ENCODE measurements at places on chromosomes 6 and 20. TPM values are rescaled to one million over a fixed set of nuclear protein-coding genes. Genes with fewer than 3 reads are reported as not detected.

RAD21L1 gene
- total RNA-seq, result 0.32 TPM

FOXF2 gene
- total RNA-seq, result not detected

TSBP1 gene
- total RNA-seq, result not detected

LIN28B gene
- not detected for total RNA-seq

LPIN3 gene
- 4.0 TPM for total RNA-seq

PRDM13 gene
- not detected for total RNA-seq

- H3K27ac ChIP-seq, result no peak overlapping the region
- no peaks in the 10 kb centered on the region for H3K4me1 ChIP-seq
- no peak for DNase-seq
Observed at GRCh38 chr6:144809120-144809519, 524.0 kb downstream of the UTRN start.

GRCh38 chr6:39415482-39415881 is 93.0 kb upstream of the KCNK16 start:
- H3K27me3 ChIP-seq, result no peaks in the 10 kb centered on the region
- no peak overlapping the region for H3K4me3 ChIP-seq
- no peaks in the 10 kb centered on the region for H3K4me1 ChIP-seq
- no peaks in the 10 kb centered on the region for H3K36me3 ChIP-seq
- no peak for DNase-seq

GRCh38 chr6:80605165-80605989 is 498.9 kb downstream of the BCKDHB start:
- no peaks in the 10 kb centered on the region for H3K4me1 ChIP-seq
- H3K27me3 ChIP-seq, result peaks cover 9% of the 10 kb centered on the region
- no peak overlapping the region for H3K4me3 ChIP-seq
- no peak overlapping the region for H3K27ac ChIP-seq
- H3K36me3 ChIP-seq, result no peaks in the 10 kb centered on the region

GRCh38 chr6:15504040-15504495 is 158.8 kb downstream of the DTNBP1 start:
- no peaks in the 10 kb centered on the region for H3K27me3 ChIP-seq
- H3K36me3 ChIP-seq, result peaks cover 71% of the 10 kb centered on the region
- H3K27ac ChIP-seq, result no peak overlapping the region
- peaks cover 2% of the 10 kb centered on the region for H3K4me1 ChIP-seq
- H3K4me3 ChIP-seq, result no peak overlapping the region
- no peak for DNase-seq

DNA sequence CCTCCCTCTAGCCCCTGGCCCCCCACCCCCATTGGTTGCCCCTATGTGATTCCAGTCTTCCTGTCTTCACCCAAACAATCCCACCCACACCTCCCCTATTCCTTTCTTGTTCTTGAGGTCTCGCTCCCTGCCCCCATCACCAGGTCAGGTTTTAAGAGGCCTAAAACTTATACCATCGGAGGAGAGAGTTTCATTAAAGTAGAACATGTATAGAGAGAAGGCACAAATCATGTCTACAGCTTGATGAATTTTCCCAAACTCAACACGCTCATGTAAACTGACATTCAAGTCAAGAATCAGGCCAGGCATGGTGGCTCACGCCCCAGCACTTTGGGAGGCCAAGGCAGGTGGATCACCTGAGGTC is 44.5 kb downstream of the TGM2 start:
- no peak for DNase-seq
- no peak overlapping the region for H3K4me3 ChIP-seq
- peaks cover 3% of the 10 kb centered on the region for H3K4me1 ChIP-seq
- peaks cover 2% of the 10 kb centered on the region for H3K27me3 ChIP-seq

DNA sequence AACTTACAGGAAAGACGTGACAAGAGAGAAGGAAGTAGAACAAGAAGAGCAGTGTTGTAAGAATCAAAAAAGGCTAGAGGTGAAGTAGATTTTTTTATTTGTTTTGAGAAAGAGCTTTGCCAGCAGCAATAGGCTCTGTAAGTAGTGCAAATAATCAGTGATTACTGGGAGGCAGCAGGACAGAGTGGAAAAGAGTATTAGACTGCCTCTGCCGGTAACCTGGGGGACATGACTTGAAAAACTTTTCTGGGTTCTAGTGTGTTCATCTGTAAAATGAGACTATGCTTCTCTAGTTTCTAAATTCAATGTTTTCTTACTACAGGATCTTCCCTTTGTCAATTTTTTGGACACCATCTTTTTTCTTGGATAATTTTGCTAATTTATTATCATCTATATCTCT is 5.8 kb upstream of the IRAK1BP1 start:
- DNase-seq, result no peak
- no peak overlapping the region for H3K4me3 ChIP-seq
- peaks cover 3% of the 10 kb centered on the region for H3K4me1 ChIP-seq
- H3K36me3 ChIP-seq, result peaks cover 2% of the 10 kb centered on the region

DNA sequence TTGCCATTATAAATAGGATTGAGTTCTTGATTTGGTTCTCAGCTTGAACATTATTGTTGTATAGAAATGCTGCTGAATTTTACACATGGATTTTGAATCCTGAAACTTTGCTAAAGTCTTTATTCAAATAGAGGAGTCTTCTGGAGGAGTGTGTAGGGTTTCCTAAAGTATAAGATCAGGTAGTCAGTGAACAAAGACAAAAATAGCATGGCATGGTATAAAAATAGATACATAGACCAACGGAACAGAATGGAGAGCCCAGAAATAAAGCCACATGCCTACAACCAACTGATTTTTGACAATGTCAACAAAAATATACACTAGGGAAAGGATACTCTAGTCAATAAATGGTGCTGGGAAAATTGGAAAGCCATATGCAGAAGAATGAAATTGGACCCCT is 740.1 kb downstream of the QKI start:
- no peaks in the 10 kb centered on the region for H3K36me3 ChIP-seq
- no peak overlapping the region for H3K4me3 ChIP-seq
- peaks cover 1% of the 10 kb centered on the region for H3K27me3 ChIP-seq
- H3K4me1 ChIP-seq, result no peaks in the 10 kb centered on the region
- no peak overlapping the region for H3K27ac ChIP-seq

GRCh38 chr6:40286721-40287120 is 300.4 kb downstream of the LRFN2 start:
- no peaks in the 10 kb centered on the region for H3K4me1 ChIP-seq
- H3K27ac ChIP-seq, result no peak overlapping the region
- no peak for DNase-seq
- no peak overlapping the region for H3K4me3 ChIP-seq
- peaks cover 18% of the 10 kb centered on the region for H3K27me3 ChIP-seq

Data from activated CD4-positive, alpha-beta T cell treated with anti-CD3 and anti-CD28 coated beads for 36 hours (primary cell).